ENCODE measurements at places on chromosomes 4 and X. TPM values are rescaled to one million over a fixed set of nuclear protein-coding genes. Genes with fewer than 3 reads are reported as not detected.

- DNase-seq, result no peak
Observed at GRCh38 chr4:107863416-107863815, 38.7 kb downstream of the SGMS2 start.

- DNase-seq, result no peak
Observed at GRCh38 chrX:101359966-101360365, 11.4 kb upstream of the TIMM8A start.

- DNase-seq, result no peak
Observed at GRCh38 chrX:36609616-36610585, 398.3 kb upstream of the FAM47C start.

DNA sequence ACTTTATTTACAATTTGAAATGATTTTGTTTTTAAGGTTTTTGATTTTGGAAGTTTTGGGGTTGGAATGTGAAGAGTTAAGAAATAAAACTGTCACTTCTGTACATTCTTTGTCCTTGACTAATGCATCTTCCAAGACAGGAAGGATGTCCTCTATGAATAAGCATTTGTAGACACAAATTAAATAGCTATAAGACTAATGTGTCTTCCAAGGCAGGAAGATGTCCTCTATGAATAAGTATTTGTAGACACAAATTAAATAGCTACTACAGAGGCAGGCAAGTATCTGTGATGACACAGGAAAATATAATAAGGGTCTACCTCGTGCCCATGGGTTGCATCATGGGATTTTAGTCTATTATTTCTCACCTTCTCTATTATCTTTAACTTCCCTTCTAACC, 14.5 kb downstream of the PRSS48 start:
- no peak for DNase-seq

DNA sequence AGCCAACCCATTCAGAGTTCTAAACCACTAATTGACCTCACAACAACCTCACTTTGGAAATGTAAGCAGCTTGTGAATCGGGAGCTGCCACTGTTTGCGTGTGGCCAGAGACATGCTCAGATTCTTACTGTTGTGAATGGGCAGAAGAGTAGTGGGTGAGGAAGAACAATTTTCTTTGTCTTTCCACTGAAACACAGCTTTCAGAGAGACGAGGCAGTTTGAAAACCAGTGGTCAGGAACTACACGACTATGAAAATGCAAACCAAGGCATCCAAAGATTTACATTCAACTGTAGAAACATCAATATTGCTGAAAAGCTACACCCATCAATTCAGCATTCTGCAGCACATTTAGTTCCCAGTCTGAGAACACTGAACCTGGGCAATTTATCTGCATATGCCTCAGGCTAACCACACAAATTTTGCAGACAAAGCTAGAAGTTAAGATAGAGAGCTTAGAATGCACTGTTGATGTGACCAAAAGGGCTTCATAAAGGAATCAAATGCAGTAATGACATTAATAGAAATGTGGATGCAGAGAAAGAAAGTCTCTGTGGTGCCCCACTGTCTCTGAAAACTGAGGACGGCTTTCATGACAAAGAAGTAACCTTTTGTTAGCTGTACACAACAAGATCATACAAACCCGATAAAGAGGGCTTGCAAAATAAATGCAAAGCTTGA, 134.3 kb downstream of the APBB2 start:
- no peak for DNase-seq

- no peak for DNase-seq
Observed at GRCh38 chr4:17647927-17648326, 33.5 kb downstream of the MED28 start.

Gene NONO
- total RNA-seq, result 252 TPM

Data from stomach (tissue), 19 donors.